ENCODE measurements at places on chromosomes 16 and 17.

DNA sequence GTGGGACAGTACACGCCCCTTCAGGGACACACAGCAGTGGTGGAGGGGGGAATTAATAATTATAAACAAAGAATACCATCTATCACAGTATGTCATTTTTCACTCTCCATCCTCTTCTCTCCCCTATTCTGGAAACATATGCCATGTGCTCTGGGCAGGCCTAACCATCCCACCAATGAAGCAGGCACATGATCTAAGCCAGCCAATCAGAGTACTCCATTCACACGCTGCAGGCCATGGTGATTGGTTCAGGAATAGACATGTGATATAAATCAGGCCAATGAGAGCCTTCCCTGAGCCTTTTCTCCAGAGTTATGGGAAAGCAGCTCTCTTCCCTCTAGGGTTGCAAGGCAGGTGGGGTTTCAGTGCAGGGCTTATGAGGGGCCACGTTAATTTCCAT lies 36.5 kb downstream of the GSG1L start:
- DNase-seq: no peak

GRCh38 chr17:81912441-81913309 lies 1.5 kb upstream of the PCYT2 start:
- no peak for DNase-seq

DNA sequence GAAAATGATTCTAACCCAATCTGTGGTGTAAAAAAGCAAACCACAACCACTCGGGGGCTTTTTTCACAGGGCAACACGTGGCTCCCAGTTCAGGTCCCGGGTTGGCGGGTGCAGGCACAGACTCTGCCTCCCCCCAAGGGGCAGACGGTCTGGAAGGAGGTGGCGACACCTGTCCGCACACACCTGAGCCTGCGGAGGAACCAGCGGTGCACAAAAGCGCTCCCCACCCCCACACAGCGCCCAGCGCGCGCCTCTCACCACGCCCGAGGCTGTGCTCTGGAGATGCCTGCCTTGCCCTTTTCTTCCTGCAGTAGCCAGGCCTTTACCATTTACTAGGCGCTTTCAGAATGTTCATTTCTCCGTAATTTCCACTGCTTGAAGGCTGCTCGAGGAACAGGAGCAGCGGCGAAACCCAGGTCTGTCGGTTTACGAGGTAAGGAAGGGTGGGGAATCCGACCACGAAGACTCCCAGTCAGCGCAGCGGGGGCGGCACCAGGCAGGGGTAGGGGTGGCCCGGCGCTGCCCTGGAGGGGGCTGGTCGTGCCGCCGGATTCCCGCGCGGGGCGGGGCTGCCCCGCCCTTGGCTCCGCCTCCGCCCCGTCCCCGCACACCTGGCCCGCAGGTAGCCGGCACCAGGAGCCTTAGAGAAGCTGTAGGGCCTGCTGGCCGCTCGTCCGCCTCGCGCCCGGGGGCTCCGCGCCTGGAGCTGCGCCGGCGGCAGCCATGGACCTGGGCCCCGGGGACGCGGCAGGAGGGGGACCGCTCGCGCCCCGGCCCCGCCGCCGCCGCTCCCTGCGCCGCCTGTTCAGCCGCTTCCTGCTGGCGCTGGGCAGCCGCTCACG lies at the start of gene USP43:
TSS of gene USP43 (plus strand) at position 608 of the 842 bp plus-strand sequence. CDS start at position 724, 116 bp downstream.
- no peak for DNase-seq

GRCh38 chr16:17839272-17839671 lies 368.5 kb upstream of the XYLT1 start:
- no peak for DNase-seq

DNA sequence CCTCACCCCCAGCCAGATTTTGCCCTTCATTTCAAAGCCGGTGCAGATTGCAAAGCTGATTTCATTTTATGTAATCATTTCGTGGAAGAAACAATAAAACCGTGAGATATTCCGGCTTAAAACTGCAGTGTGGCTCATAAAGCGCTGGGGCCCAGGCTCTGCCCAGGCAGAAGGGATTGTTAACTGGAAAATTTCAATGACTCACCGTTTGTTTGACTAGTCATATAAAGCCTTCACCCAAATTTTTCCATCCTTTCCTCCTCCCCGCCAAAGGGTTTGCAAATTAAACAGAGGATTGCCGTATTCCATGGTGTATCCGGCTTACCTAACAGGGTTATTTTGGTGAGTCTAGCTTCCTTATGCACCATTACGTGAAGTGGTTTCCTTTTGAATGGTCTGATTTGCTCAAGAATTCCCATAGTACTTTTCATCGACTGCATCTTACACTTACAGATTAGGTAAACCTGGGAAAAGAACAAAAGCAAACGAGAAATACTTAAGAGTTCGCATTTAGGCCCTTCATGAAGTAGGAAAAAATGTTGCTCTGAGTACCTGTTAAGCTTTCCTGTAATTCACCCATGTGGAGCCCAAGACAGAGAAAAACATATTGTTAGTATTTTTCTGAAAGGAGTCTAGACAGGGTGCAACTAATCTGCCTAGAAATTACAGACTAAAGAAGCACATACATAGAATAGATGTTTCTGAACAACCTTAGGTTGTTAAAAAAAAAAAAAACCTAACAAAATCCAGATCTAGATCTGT lies 949 bp upstream of the GSPT1 start:
- no peak for DNase-seq

DNA sequence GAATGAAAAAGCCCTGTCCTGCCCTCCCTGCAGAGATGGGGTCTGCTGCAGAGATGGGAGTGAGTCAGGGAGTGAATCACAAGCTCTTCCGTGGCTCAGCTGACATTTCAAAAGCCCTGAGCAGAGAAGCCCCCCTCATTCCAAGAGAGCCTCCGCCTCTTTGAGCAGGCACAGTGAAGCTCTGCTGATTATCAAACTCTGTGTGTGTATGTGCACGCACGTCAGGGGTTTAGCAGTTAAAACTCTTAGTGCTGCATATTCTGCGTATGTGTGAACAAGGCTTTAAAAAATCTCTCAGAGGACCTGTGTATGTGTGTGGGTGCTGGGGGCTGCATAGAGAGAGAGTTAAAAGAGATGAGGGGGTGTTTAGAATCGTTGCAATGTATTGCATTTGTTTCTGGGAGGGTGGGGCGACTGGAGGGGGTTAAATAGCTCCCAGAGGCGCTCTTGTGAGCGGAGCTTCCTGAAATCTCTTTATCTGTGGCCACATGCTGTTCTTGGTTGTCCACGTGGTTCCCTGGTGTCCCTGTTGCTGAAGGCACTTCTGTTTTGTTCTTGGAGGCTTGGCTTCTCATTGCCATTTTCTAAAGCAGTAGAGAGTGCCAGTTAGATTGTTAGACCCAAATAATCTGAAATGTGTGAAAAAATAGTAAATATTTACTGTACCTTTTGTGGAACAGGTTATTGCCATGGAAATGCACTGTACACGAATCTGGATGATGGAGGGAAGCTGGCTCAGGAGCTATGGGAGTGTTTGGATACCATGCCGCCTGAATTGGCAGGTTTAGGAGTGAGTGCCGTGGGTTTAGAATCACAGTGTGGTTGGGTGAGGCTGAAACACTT lies 116.6 kb downstream of the PRKCB start:
- DNase-seq: peak; percentile 53

DNA sequence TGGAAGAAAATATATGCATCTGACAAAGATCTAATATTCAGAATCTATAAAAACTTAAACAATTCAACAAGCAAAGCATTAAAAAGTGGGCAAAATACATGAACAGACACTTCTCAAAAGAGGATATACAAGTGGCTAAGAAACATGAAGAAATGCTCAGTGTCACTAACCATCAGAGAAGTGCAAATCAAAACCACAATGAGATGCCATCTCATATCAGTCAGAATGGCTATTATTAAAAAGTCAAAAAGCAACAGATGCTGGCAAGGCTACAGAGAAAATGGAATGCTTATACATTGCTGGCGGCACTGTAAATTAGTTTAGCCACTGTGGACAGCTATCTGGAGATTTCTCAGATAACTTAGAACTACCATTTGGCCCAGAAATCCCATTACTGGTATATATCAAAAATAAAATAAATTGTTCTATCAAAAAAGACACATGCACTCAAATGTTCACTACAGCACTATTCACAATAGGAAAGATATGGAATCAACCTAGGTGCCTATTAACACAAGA lies 179.5 kb downstream of the PCTP start:
- no peak for DNase-seq

GRCh38 chr17:77210331-77210730 lies 69.6 kb downstream of the SEC14L1 start:
- DNase-seq: no peak

DNA sequence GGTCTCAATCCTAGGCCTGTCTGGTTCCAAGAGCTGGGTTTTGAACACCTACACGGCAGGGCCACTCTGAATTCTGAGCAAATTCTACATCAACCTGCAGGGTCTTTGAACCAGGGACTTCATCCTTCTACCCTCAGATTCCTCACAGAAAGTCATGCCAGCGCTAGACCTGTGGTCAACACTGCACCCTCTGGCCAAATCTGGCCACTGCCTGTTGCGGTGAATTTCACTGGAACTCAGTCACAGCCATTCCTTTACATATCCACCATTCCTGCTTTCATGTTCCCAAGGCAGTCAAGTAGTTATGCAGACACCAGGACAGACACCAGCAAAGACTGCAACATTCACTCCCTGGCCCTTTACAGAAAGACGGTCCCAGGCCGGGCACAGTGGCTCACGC lies 144.6 kb downstream of the C16orf95 start:
- no peak for DNase-seq

DNA sequence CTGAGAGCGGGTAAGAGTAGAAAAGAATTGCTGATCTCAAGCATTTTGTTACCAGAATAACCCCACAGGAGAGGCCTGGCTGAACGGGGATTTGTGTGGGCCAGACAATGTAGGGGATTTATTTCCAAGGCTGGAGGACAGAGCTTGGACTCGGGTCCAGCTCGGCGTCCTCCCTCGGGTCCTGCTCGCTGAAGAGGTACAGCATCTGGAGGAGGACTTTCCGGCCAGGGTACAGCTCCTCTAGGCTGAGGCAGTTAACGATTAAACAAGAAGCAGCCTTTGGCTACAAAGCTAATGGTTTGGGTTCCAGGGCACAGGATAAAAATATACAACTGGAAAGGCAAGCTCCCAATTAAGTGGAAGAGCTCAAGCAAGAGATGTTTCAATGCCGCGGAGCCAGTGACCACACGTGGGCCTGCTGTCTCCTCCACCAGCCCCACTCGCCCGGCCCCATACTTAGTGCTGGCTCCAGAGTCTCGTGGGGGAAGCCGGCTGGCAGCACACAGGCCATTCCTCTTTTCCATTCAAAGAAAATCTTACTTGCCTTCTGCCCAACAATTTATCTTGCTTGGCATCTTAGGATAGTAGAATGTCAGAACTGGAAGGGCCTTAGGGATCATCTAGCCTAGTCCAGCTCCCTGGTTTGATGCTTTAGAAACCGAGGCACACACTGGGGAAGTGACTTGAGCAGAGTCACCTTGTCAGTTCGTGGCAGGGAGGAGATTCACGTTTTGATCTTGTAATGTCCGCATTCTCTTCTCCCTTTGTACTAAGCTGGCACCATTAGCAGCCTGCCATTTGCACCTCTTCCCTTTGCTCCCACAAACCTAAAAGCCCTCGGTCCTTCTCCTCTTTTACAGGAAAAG lies 85.9 kb upstream of the TBX2 start:
- DNase-seq: no peak

- no peak for DNase-seq
Observed at GRCh38 chr17:11671126-11671525, 72.9 kb downstream of the DNAH9 start.

GRCh38 chr16:1790611-1791255 lies 2.8 kb downstream of the IGFALS start:
- DNase-seq: no peak

DNA sequence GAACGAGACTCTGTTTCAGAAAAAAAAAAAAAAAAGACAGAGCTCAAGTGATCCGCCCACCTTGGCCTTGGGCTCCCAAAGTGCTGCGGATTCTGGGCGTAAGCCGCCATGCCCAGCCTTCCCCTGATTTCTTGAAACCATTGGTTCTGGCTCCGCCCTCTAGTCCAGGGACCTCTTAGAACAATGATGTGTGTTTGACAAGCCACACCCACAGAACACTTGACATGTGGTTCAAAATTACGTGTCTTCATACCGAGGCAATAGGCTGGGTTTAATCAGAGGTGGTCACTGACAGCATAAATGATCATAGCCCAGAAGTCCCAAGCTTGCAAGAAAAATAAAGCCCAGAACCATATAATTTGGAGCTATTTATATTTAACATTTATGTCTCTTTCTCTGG lies 23.0 kb downstream of the KNOP1 start:
- no peak for DNase-seq

Data from C1 segment of cervical spinal cord (tissue), 14 donors.